ENCODE measurements at places on chromosomes 5 and 9. TPM values are rescaled to one million over a fixed set of nuclear protein-coding genes. Genes with fewer than 3 reads are reported as not detected.

- DNase-seq = no peak
Measured at GRCh38 chr5:35908228-35908627, 30.2 kb downstream of the CAPSL start.

DNA sequence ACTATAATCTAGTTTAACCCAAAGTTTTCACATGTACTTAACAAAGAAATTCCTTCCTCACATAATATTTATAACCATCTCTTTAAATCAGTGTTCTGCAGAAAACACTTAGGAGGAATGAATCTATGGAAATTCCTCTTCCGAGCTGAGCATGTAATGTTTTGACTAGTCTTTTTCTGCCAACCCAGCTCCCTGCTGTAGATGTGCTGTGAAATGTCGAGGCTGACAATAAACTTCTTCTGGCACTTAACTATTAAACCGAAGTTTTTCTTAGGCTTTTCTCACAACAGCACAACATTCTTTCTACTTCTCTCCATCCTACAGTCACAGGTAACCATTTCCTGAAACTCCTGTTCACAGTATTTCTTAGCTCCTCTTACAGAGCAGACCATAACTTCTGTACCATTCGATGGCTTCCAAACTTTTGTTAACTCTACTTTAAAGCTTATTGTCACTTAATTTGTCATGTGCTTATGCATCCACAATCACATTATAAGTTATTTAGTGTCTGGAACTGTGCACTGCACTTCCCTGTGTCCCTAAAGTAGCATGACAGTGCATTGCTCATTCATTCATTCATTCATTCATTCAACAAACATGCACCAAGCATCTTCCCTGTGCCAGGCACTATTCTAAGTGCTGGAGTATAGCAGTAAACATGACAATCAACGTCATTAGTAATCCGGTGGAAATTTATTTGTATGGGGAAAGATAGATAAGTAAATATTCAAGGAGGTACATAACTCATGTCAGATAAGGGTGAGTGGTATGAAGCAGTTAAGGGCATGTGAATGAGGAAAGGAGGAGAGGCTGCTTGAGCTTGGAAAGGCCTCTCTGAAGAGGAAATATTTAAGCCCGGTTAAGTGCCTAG, 54.6 kb downstream of the TSSK1B start:
- no peak for DNase-seq

Gene KIF24
- polyA plus RNA-seq = 6.8 TPM

Gene TLE1
- 61.6 TPM for polyA plus RNA-seq

DNA sequence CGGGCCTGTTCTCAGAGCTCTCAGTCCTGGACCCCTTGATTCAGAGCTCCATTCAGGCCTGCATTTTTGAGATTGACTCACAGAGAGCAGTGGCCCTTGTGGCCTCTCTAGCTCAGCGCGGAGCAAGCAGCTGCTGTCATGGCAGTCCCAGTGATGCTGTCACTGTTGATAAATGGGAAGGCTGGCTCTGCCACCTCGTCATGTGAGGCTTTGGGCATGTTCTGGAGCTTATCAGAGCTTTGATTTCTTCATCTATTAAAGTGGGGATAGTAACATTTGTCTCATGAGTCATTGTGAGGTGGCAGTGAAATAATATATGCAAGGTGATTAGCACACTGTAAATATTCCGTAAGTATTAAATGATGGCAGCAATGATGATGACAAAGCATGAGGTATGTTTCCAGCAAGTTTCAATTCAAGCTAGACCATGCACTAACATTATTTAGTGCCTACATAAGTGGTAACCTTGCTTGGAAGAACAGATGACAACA, 126.4 kb upstream of the CXCL14 start:
- no peak for DNase-seq

- DNase-seq = no peak
Measured at GRCh38 chr5:167177736-167178135, 1113.7 kb upstream of the WWC1 start.

DNA sequence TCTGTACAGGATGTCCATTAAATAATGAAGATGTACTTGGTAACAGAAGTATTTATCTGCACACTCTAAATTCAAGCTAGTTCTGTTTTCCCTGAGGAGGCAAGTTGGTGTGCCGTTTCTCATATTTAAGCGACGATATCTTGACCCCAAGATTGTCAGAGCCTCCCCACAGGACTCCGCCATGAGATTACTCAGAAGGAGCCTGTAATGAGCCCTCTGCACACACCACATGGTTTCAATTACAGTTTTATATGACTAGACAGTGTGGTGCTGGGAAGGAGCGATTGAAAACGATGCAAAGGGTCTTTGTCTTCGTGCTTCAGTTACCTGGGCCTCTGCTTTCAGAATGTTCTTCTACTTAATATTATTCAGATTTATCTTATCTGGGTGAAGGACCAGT, 840.4 kb upstream of the WWC1 start:
- peak; percentile 43 for DNase-seq

Gene CSF1R
- 27.3 TPM for polyA plus RNA-seq

Gene CD14
- 27.2 TPM for polyA plus RNA-seq

DNA sequence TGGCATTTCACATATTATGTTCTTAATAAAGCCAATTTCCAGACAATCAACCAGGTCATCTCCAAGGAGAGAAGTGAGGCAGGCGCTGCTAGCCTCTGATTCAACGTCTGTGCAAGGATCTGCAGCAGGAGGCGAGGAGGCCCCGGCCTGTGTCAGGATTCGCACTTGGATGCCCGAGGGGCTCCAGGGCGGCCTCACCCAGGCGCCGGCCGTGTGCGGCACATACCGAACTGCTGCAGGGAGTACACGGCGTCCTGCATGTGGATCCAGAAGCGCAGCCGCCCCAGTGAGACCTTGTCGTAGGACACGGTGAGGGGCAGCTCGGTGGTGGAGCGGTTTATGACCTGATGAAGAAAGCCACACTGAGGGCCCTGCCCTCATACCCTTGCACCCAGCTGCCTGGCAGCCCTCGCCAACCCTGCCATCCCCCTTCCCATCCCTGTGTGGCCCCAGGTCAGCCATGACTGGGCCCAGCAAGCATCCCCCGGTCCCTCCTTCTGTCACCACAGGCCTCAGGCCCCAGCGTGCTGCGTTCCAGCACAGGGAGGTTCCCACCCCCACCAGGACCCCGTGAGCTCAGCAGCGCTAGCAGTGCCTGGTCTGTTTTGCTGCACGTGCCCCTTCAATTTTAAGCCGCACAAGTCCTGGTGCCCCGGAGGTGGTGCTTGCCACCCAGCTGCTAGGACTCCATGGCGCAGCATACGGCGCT, 9.9 kb downstream of the CLPTM1L start:
- DNase-seq = no peak

- no peak for DNase-seq
Measured at GRCh38 chr5:1266791-1267190, 28.1 kb downstream of the TERT start.

- no peak for DNase-seq
Measured at GRCh38 chr5:149212198-149212951, 59.3 kb upstream of the AFAP1L1 start.

Gene TNFSF15
- 0.72 TPM for polyA plus RNA-seq

Measured in muscle of leg (tissue), 16 donors.